ENCODE measurements at places on chromosomes 16 and 17.

DNA sequence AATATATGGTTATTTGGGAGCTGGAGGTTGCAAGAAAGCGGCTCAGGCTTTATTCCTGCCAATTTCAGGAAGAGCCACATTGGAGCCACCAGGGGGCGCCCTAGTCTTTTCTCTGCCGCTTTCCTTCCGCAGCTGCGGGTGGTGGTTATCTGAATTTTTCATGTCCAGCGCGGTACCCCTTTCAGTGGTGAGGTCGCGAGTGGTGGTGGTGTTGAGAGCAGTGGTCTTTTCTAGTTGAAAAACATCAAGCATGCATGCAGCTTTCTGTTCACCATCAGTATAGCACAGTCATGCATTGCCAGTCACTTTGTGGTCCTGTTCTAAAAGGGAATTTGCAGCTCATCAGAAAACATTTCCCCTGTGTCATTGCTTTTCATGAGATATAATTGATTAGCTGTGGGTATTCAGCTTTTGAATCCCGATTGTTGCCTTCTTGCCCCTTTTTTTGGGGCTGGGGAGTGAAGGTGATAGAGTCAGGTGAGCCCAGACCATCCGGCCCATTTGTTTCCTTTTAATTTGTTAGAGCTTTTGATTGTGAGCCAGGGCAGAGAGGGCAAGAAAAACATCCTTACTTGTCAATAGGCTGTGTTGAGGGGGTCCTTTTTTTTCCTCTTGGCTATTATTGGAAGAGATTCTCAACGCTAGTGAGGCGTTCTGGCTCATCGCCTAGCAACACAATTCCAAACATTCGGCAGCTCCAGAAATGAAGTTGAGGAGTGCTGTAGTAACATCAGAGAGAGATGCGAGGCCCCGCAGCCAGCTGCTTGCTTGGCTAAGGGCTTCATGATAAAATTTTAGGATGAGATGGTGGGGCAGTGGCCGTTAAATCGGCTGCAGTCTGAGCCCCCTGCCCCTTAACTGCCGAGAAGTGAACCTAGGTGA lies 119.0 kb downstream of the SNX29 start:
- peak; percentile 88 for DNase-seq
- H3K27me3 ChIP-seq: no peaks in the 10 kb centered on the region
- H3K27ac ChIP-seq: no peak overlapping the region
- peaks cover 26% of the 10 kb centered on the region for H3K4me1 ChIP-seq
- H3K36me3 ChIP-seq: no peaks in the 10 kb centered on the region

- peaks cover 29% of the 10 kb centered on the region for H3K4me1 ChIP-seq
- DNase-seq: no peak
- H3K4me3 ChIP-seq: no peak overlapping the region
- no peak overlapping the region for H3K27ac ChIP-seq
- no peaks in the 10 kb centered on the region for H3K27me3 ChIP-seq
Observed at GRCh38 chr17:28046034-28046825, 3.8 kb downstream of the NLK start.

GRCh38 chr16:15773968-15774367 lies 82.9 kb downstream of the MYH11 start:
- H3K27ac ChIP-seq: no peak overlapping the region
- H3K36me3 ChIP-seq: no peaks in the 10 kb centered on the region
- H3K27me3 ChIP-seq: peaks cover 13% of the 10 kb centered on the region
- H3K4me1 ChIP-seq: peaks cover 9% of the 10 kb centered on the region

DNA sequence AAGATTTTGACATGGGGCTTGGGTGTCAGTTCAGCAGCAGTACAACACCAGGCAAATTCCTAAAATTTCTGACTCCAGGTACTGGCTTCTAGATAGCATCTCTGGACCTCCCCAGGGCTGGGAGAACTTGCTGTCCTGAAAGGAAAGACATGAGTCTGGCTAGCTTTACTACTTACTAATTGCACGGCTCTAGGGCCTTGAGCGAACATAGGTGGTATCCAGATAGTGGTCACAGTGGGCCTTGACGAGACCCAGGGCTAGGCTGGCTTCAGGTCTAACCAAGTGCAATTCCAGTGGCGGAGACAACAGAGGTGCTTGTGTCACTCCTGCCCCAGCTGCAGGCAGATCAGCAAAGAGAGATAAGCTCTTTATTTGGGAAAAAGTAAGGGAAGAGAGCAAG lies 16.4 kb upstream of the SLC13A5 start:
- H3K4me3 ChIP-seq: no peak overlapping the region
- no peak overlapping the region for H3K27ac ChIP-seq
- no peak for DNase-seq

GRCh38 chr16:17331071-17331607 lies 139.6 kb downstream of the XYLT1 start:
- no peaks in the 10 kb centered on the region for H3K27me3 ChIP-seq
- peaks cover 12% of the 10 kb centered on the region for H3K4me1 ChIP-seq
- H3K4me3 ChIP-seq: no peak overlapping the region
- no peak for DNase-seq
- no peaks in the 10 kb centered on the region for H3K36me3 ChIP-seq

GRCh38 chr17:36755586-36755985 lies 154.2 kb downstream of the MRM1 start:
- no peaks in the 10 kb centered on the region for H3K36me3 ChIP-seq
- H3K27me3 ChIP-seq: peaks cover 5% of the 10 kb centered on the region
- H3K27ac ChIP-seq: no peak overlapping the region
- no peak overlapping the region for H3K4me3 ChIP-seq
- H3K4me1 ChIP-seq: no peaks in the 10 kb centered on the region

- no peak overlapping the region for H3K27ac ChIP-seq
- H3K27me3 ChIP-seq: no peaks in the 10 kb centered on the region
- DNase-seq: no peak
- H3K4me3 ChIP-seq: no peak overlapping the region
- no peaks in the 10 kb centered on the region for H3K4me1 ChIP-seq
- peaks cover 30% of the 10 kb centered on the region for H3K36me3 ChIP-seq
Observed at GRCh38 chr16:19075511-19075910, 8.1 kb downstream of the COQ7 start.

- H3K27me3 ChIP-seq: no peaks in the 10 kb centered on the region
- H3K4me3 ChIP-seq: no peak overlapping the region
- no peak for DNase-seq
- H3K4me1 ChIP-seq: no peaks in the 10 kb centered on the region
- H3K36me3 ChIP-seq: no peaks in the 10 kb centered on the region
Observed at GRCh38 chr17:19021622-19022083, 17.1 kb upstream of the FAM83G start.
